ENCODE measurements at places on chromosomes 7 and 10.

DNA sequence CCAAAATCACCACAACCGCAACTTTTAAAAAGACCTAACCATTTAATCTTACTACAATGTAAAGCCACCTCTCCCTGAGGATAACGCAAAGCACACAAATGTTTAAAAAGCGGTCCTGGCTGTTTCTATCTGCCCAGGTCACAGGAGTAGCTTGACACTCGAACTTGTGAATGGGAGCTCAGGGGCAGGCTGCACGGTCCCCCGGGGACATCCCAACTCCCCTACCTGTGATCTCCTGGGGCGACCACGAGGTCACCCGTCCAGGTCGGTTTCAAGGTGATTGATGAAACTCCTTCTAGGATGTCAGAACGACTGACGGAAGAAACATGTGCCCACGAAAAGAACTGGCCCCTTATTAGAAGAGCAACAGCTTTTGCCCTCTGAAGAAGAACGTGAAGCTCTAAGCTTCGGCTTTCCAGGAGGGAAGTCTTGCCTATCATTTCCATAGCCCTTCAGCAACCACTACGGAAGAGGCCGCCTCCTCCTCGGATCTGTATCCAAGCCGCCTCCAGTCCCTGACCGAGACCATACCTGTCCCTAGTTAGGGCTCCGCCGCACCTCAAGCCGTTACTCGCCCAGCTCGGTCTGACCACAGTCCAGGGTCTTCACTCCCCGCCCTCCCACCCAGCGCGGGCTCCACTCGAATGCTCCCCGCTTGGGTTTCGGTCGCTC, 459 bp downstream of the CYCS start:
- no peak for DNase-seq

GRCh38 chr7:127346575-127347256, 45.8 kb downstream of the ZNF800 start:
- DNase-seq: no peak

DNA sequence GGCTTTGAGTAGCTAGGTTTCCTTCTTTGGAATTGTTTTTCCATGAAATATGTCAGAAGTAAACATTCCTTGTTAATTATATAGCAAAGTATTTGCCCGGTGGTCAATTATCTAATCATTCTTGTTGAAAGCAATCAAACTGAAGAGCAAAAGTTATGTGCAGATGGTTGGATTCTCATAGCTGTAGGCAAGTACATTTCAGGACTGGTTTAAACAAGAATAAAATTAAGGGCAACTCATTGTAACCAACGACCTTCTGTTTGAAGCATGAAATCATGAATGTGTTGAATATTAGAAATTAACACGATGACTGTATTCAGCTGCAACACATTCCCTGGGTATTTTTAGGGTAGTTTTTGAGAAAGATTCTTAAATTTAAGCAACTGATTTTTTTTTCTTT, 61.8 kb upstream of the NMT2 start:
- no peak for DNase-seq

DNA sequence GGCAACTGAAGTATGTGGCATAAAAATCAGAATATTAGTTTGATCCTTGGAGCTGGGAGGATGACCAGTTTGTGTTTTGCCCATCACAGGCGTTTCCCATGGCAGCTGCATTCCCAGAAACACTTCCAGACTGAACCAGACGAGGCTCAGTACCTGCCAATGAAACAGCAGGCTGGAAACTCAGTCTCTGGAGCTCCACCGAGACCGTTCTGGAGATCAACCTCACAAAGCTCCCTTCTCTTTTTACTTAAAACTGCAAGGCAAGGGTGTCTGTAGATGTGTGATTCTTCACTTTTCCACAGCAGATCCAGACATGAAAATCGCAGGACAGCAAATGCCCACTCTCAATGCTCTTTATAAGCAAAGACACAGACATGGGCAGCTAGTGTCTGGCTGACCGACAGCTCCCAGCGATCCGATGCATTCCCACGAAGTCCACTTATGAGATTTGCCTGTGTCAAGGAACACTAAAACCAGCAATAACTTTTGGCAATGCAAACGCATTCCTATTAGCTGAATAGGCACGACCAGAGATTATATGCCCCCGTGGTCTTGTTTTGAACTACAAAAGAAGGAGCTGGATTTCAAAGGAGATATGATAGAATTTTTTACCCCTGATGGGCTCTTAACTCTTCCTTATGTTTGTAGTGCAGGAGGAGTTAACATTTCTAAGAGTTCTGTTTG, 72.6 kb downstream of the ADAM12 start:
- DNase-seq: peak; percentile 81

GRCh38 chr10:106082865-106083264, 1081.6 kb downstream of the SORCS1 start:
- DNase-seq: no peak

GRCh38 chr7:40876601-40877000, 741.8 kb downstream of the SUGCT start:
- DNase-seq: no peak

GRCh38 chr7:33076737-33077136, 14.2 kb upstream of the NT5C3A start:
- DNase-seq: no peak

- DNase-seq: no peak
These were observed 111.9 kb upstream of the LANCL2 start for GRCh38 chr7:55253188-55253587.

- no peak for DNase-seq
These were observed 69.6 kb upstream of the MKX start for GRCh38 chr10:27815261-27815660.
